ENCODE measurements at places on chromosomes 5 and 9. TPM values are rescaled to one million over a fixed set of nuclear protein-coding genes. Genes with fewer than 3 reads are reported as not detected.

DNA sequence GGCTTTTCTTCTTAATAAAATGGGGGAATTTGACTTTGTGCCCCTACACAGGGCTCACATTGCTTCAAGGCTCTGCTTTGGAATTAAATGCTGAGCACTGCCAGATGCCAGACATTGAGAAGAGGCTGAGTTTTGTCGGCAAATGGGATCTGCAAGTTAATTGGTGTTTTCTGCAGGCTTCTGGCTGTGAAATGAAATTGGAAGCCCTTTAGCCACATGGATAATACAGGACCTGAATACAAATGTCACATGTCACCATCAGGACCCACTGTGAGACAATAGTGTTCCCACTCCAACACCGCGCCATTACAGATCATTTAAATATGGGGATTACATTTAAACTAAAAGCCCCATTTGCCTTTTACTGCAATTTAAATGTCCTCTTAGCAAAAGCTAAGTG, 164.4 kb downstream of the ZSWIM6 start:
- no peak for DNase-seq
- no peaks in the 10 kb centered on the region for H3K4me1 ChIP-seq
- no peaks in the 10 kb centered on the region for H3K27me3 ChIP-seq
- H3K36me3 ChIP-seq = no peaks in the 10 kb centered on the region
- no peak overlapping the region for H3K4me3 ChIP-seq

DNA sequence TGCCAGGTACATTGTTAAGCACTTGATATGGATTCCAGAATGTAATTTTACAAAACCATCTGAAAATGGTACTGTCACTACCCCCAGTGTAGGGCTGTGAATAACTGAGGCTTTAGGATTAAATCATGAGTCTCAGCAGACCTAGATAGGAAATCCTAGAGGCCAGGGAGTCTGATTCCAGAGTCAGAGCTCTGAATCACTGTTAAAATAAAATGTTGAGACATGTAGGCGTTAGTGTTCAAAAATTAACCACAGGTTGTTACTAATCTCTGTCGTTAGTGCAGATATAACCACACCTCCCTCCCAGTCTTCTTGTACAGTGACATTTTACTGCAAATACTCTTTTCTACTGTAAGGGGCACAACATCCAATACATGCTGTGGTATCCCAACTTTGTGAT, 1828.8 kb downstream of the MAT2B start:
- no peaks in the 10 kb centered on the region for H3K4me1 ChIP-seq
- no peak overlapping the region for H3K4me3 ChIP-seq
- no peaks in the 10 kb centered on the region for H3K36me3 ChIP-seq
- DNase-seq = no peak
- H3K27me3 ChIP-seq = no peaks in the 10 kb centered on the region

DNA sequence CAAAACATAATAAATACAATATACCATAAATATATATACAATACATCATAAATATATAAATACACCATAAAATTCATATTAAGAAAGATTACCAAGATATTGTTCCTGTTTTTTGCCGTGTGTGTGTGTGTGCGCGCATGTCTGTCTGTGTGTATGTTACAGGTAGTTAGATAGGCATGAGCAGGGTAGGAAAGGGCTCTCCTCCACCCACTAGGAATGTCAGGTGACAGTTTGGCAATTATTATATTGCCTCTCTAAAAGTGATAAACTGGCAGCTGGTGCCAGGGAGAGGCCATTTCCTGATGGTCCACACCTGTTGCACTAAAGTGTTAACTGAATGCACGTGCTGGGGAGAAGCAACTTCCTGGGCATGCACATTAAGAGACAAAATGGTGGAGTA, 232.8 kb downstream of the ADAMTS6 start:
- no peaks in the 10 kb centered on the region for H3K4me1 ChIP-seq
- no peak overlapping the region for H3K27ac ChIP-seq
- H3K27me3 ChIP-seq = no peaks in the 10 kb centered on the region
- DNase-seq = no peak
- H3K36me3 ChIP-seq = no peaks in the 10 kb centered on the region

GRCh38 chr9:15972760-15973159, 419.9 kb downstream of the CCDC171 start:
- H3K36me3 ChIP-seq = no peaks in the 10 kb centered on the region
- no peaks in the 10 kb centered on the region for H3K27me3 ChIP-seq
- H3K4me1 ChIP-seq = no peaks in the 10 kb centered on the region
- no peak overlapping the region for H3K4me3 ChIP-seq
- no peak overlapping the region for H3K27ac ChIP-seq

DNA sequence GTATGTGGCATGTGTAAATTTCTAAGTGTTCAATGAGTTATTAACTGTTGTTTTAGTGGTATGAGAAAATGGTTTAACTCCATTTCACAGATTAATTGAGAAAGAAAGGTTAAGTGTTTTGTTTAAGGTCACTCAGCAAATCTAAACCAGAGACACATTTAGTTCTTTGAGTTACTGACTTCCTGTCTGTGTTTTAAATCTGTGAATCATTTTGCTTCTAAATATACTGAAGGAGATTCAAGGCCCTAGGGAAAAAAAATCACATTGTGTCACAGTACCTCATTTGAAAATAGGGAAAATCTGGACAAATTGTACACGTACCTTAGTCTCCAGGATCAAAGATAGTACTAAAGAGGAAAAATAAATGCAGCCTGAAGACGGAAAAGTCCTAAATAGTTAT, 368.2 kb downstream of the TMEM161B start:
- no peaks in the 10 kb centered on the region for H3K4me1 ChIP-seq
- no peak overlapping the region for H3K4me3 ChIP-seq
- no peaks in the 10 kb centered on the region for H3K36me3 ChIP-seq
- DNase-seq = no peak
- no peak overlapping the region for H3K27ac ChIP-seq

GRCh38 chr9:108860764-108861163, 1.3 kb upstream of the ACTL7A start:
- no peaks in the 10 kb centered on the region for H3K4me1 ChIP-seq
- no peak overlapping the region for H3K27ac ChIP-seq
- H3K27me3 ChIP-seq = no peaks in the 10 kb centered on the region
- no peaks in the 10 kb centered on the region for H3K36me3 ChIP-seq

DNA sequence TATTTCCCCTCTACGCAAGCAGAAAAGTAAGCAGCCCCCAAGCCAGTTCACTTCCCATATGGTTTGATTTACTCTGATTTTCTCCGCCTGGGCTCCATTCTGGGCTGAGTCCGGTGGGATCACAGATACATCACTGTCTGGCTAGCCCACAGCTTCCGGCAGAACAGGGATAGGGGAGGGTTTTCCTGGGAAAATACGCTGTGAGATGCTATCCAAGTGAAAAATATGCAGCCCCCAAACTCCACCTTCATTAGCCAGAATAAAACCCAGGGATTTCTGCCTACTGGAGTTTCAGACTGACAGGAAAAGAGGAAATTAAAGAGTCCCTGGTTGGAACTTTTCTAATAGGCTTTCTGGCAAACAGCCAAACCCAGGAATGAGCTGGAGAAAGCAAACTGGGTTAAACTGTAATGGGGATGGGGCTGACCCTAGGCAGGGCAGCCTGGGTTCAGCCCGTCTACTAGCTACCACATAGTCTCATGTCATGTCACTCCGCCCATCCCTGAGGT, 16.9 kb upstream of the NIPAL4 start:
- H3K36me3 ChIP-seq = no peaks in the 10 kb centered on the region
- no peak overlapping the region for H3K27ac ChIP-seq
- no peak for DNase-seq
- peaks cover 31% of the 10 kb centered on the region for H3K27me3 ChIP-seq

DNA sequence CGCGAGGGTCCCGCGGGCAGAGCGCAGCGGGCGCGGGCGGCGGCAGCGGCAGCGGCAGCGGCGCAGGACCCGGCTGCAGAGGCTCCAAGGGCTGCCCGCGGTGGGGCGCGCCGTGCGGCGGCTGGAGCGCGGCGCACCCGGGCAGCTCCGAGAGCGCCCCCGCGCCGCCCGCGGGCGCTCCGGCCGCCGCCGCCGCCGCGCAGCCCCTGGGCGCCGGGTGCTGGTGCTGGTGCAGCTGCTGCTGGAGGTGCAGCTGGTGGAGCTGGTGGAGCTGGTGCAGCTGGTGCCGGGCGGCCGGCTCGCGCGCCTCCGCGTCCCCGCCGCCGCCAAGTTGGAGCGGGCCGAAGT, 644 bp downstream of the IER5L start:
- H3K27me3 ChIP-seq = peaks cover 11% of the 10 kb centered on the region
- no peaks in the 10 kb centered on the region for H3K36me3 ChIP-seq

GRCh38 chr9:105842023-105842644, 147.8 kb downstream of the TMEM38B start:
- DNase-seq = peak; percentile 57
- no peaks in the 10 kb centered on the region for H3K27me3 ChIP-seq
- H3K36me3 ChIP-seq = no peaks in the 10 kb centered on the region
- no peak overlapping the region for H3K27ac ChIP-seq
- no peak overlapping the region for H3K4me3 ChIP-seq

DNA sequence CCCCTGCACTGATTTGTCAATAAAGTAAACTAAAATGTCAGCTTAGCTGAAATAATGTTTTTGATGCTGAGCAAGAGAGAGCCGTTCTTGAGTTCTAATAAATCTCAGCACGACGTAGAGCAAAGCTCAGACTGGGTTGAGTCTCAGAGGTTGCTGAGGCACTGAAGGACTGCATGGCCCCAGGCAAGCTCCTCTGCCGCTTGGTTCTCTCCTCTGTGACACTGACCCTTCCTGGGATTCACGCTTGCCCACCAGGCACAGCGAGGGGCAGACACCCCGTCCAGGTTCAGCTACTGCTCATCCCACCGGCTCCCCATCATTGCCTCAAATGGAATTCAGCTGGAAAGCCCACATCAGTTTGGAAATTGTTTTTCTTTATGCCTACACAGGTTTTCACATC, 129.8 kb downstream of the IRX2 start:
- H3K4me1 ChIP-seq = no peaks in the 10 kb centered on the region
- no peak overlapping the region for H3K4me3 ChIP-seq
- H3K36me3 ChIP-seq = no peaks in the 10 kb centered on the region
- H3K27ac ChIP-seq = no peak overlapping the region

DNA sequence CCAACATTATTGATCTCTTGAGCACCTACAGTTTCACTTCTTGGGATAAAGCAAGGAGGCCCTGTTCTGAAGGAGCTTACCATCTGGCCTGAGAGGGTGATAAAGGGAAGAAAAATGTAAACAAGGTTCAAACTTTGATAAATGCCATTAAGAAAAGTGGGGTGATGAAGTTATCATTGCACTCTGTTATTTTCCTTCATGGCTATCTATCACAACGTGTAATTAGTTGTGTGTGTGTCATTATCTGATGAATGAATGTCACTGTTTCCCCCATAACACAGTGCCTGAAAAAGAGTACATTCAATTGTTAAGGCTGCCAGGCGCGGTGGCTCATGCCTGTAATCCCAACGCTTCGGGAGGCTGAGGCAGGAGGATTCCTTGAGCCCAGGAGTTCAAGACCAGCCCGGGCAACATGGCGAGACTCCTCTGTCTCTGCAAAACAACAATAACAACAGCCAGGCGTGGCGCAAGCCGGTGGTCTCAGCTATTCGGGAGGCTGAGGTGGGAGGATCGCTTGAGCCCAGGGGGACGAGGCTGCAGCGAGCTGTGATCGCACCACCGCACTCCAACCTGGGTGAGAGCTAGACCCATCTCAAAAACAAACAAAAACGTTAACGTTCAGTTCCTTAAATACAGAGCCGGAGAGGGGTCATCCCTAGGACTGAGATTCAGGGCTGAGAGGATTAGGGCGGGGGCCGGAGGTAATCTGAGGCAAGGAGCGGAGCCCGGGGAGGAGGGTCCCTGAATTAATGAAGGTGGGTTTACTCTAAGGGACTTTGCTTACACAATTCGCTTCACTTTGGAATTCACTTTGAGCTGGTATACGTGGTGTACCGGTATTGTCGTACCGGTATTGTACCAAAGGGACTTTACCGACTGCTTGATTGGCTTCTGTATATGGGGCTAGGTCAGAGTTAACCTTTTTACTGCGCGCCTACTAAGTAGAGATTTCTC, 917 bp downstream of the NHP2 start:
- DNase-seq = no peak
- H3K4me1 ChIP-seq = peaks cover 43% of the 10 kb centered on the region
- H3K4me3 ChIP-seq = peak overlapping the region; percentile 98
- H3K27ac ChIP-seq = peak overlapping the region; percentile 93
- H3K36me3 ChIP-seq = peaks cover 27% of the 10 kb centered on the region

GRCh38 chr9:79565245-79565644, 6.5 kb upstream of the TLE4 start:
- DNase-seq = peak; percentile 37
- H3K27ac ChIP-seq = no peak overlapping the region
- H3K27me3 ChIP-seq = peaks cover 2% of the 10 kb centered on the region

- no peaks in the 10 kb centered on the region for H3K4me1 ChIP-seq
- no peak overlapping the region for H3K4me3 ChIP-seq
- H3K27ac ChIP-seq = no peak overlapping the region
- no peaks in the 10 kb centered on the region for H3K36me3 ChIP-seq
- peaks cover 34% of the 10 kb centered on the region for H3K27me3 ChIP-seq
Measured at GRCh38 chr5:133387091-133387490, 225.2 kb downstream of the FSTL4 start.

GRCh38 chr5:73971326-73971725, 345.3 kb downstream of the ARHGEF28 start:
- H3K4me1 ChIP-seq = no peaks in the 10 kb centered on the region
- no peak overlapping the region for H3K27ac ChIP-seq
- DNase-seq = no peak
- no peak overlapping the region for H3K4me3 ChIP-seq
- H3K27me3 ChIP-seq = no peaks in the 10 kb centered on the region

- H3K4me3 ChIP-seq = no peak overlapping the region
- peaks cover 16% of the 10 kb centered on the region for H3K36me3 ChIP-seq
- H3K27ac ChIP-seq = no peak overlapping the region
- DNase-seq = no peak
- H3K4me1 ChIP-seq = no peaks in the 10 kb centered on the region
Measured at GRCh38 chr9:91312717-91313325, 48.9 kb downstream of the AUH start.

DNA sequence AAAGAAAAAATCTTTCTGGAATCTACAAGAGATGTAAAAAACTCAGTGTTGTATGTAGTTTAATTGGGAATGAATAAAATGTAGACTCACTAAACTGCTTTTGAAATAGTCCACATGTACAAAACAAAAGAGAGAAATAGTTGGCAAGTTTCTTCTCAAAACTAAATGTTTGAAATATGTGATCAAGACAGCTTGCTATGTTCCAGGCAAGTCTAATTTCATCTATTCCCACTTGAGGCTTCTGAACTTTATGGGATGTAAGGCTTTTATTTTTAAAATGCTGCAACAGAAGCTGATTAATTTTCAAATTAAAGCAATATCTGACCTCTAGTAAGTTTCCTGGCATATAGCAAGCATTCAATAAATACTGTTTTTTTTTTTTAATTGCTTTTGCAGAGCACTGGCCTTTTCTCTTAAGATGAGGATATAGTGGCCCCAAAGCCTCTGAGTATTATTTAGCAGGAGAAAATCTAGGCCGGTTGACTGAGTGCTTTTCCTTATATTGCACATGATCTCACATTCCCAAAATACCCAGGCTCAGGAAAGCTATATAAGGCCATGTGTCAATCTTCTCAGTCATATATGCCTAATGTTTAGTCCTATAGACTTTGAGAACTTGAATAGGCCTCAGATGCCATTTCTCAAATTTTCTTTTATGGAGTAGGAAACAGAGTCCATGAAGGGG, 183.2 kb downstream of the NTRK2 start:
- no peaks in the 10 kb centered on the region for H3K27me3 ChIP-seq
- no peak for DNase-seq
- no peaks in the 10 kb centered on the region for H3K4me1 ChIP-seq
- no peaks in the 10 kb centered on the region for H3K36me3 ChIP-seq
- H3K27ac ChIP-seq = no peak overlapping the region

TEX53 gene
- total RNA-seq = not detected

CDH9 gene
- not detected for total RNA-seq

CCDC183 gene
- total RNA-seq = 0.44 TPM

ANKDD1B gene
- total RNA-seq = 0.18 TPM

IGFBPL1 gene
- not detected for total RNA-seq

GRIN1 gene
- not detected for total RNA-seq

All from activated CD8-positive, alpha-beta T cell treated with anti-CD3 and anti-CD28 coated beads, Interleukin-2, amount 10 ng/mL, durations not matched to agents 7 days and 5 days (primary cell).